ENCODE measurements at places on chromosomes 12 and 14.

- no peak for DNase-seq
Measured at GRCh38 chr14:32908196-32909084, 30.2 kb upstream of the NPAS3 start.

DNA sequence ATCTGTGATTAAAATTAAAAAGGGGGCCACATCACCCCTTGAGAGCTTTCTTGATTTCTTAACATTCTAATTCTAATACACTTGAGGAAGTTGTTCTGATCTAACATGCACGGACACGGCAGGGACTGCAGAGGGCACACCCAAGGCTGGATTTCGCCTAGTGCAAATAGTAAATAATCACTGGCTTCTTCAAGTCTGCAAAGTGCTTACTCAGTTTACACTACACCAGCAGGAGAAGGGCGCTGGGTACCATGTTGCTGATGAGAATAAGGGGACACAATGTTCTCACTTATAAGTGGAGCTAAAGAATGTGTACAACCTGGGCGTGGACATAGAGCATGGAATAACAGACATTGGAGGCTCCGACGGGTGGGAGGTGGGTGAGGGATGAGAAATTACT, 34.2 kb downstream of the TBX5 start:
- no peak for DNase-seq

GRCh38 chr12:5806371-5807089, 138.5 kb downstream of the ANO2 start:
- no peak for DNase-seq

DNA sequence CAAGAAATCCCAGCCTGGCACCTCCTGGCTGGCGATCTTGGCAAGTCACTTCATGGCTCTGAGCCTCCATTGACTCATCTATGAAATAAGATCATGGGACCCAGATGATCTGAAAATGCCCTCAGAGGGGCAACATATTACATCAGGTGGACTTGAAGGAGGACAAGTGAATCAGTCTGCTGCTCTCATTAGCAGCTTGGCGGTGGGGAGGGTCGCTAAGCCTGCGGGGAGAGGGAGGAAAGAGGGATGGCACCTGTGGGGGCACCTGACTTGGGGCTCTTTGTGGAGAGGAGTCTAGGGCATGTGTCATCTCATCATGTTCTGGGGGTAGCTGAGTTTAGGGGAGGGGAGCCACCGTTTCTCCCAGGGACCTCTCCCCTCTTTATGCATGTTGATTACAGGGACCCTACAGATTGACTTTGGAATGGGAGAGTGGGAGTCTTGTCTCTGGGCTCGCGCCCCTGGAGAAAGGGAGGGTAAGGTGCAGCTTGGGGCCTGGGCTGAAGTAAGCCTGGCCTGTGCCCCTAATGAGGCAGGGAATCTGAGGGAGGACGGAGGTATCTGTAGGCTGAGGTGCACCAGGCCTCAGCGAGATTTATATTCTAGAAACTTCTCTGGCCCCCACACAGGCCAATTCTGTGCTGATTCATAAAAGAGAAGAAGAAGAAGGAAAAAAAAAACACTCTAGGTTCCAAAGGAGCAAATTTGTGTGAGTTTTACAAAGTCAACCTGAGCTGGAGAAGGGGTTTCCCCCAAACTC, 29.3 kb upstream of the BATF start:
- no peak for DNase-seq

DNA sequence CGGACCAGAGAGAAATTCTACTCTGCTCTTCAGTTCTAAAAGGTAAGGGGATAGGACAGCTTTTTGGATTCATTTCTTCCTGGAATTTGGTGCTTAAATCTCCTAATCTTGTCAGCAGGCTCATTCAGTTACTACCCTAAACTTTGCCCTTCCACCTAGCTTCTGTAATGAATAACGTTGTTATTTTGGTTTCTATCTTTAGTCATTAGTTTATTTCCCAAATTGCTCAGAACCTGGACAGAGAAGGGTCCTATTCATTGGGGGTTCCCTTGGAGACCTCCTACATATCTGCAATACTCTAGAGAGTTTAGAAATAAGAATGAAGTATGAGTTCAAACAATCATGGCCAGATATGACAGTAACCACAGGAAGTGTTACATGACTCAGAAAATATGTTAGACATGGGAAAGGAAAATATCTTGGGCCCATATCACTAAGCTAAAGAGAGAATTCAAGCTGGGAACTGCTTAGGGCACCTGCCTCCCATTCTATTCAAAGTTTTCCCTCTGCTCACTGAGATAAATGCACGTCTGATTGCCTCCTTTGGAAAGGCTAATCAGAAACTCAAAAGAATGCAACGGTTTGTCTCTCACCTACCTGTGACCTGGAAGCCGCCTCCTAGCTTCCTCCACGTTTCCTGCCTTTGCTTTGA, 87.9 kb downstream of the GAS2L3 start:
- no peak for DNase-seq

DNA sequence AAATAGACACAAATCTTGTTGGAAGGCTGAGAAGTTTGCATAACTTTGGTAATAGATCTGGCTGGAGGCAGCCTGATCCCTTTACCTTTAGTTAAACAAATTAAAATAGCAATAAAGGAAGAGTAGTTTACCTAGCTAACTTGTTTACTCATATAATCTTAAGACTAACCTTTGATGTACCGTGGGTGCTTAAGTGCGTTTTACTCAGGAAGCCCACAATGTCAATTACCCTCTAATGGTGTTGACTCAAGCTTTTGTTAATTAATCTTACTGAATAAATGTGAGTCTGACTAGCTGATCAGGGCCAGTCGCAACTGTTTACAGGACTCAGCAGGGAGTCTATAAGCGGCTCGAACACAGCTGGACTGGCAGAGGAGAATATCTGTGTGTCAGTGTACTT, 51.5 kb downstream of the FAR2 start:
- DNase-seq = no peak

GRCh38 chr14:88961214-88961613, 136.8 kb downstream of the TTC8 start:
- DNase-seq = no peak

DNA sequence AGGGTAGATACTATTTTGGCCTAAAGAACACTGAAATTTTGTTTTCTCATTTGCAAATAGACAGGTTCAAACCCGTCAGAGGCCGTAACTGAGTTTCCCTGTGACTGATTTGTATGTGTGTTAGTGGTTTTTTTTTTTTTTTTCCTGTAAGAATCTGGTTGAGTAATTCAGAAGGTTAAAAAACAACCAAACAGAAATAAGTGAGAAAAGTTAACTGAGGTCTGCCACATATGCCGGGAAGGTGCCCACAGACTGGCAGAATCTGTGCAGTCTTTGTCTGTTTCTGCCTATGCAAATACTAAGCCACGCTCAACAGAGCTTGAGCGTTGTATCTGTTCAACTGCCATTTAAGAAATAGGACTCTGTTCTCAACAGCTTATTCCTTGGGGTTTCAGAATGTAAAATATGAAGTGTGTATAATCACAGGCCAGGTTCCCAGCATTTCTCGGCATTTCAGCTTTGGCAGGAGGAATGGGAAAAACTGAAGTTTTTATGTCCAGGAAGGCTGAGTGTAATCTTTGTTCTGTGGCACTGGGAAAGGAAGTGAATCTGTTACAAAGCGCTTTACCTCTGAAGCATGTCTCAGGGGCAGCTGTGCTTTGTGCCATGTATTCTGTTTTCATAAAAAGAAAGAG, 181.9 kb downstream of the PRKCH start:
- DNase-seq = peak; percentile 60

DNA sequence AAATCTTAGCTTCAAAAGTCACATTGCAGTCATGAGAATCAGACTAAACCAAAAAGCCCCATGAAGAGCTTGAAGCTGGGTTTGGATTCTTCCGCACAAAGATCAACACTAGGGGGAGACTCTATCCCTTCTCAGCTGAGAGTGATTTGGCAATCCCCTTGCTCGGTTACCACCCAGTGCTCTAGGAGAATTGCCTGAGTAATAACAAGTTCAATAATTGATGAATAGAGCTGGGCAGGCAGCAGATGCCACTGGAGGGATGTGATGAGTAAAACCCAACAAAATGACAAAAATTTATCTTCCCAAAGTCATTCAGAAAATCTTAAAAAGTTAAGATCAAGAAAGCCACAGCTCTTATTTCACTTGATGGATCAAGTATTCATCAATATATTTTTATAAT, 185.6 kb upstream of the ARID2 start:
- peak; percentile 37 for DNase-seq

GRCh38 chr14:99809859-99810558, 16.8 kb downstream of the EML1 start:
- no peak for DNase-seq

All from activated naive CD4-positive, alpha-beta T cell treated with anti-CD3 and anti-CD28 coated beads, Interleukin-2, amount 50 U/mL, for 16 hours (primary cell).